ENCODE measurements at places on chromosomes 1 and 21.

DNA sequence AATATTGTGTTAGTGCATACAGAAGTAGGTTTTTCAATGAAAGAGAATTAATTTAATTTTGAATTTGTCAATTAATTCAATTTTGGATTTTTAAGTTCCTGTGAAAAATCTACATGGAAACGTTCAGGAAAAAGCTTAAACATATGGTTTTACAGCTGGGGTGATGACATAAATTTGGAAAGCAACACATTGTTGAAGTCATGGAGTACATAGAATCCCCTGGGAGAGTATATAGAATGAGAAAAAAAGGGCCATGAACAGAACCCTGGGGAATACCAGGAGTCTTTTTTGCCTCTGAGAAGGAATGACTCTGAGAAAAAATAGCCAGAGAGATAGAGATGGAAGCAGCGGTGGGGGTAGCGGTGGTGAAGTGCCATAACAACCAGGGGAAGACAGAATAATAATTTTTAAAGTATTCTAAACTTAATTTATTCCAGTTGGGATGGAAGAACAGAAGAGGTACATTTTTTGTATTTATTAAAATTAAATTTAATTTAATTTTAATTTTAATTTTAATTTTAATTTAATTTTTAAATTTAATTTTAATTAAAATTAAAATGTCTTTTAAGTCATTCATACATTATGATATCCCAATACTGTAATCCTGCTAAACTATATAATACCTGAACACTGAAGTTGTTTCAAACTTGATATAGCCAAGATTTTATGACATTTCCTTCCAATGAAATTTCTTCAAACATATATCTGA is 48.9 kb downstream of the NME7 start:
- no peak for DNase-seq

GRCh38 chr1:36231191-36231590 is 6.9 kb downstream of the THRAP3 start:
- DNase-seq = no peak

GRCh38 chr21:36661511-36662309 is 37.2 kb upstream of the SIM2 start:
- no peak for DNase-seq

- no peak for DNase-seq
These were observed 209.0 kb downstream of the DYRK1A start for GRCh38 chr21:37575580-37575979.

- no peak for DNase-seq
These were observed 44.6 kb downstream of the CD247 start for GRCh38 chr1:167473761-167474160.

DNA sequence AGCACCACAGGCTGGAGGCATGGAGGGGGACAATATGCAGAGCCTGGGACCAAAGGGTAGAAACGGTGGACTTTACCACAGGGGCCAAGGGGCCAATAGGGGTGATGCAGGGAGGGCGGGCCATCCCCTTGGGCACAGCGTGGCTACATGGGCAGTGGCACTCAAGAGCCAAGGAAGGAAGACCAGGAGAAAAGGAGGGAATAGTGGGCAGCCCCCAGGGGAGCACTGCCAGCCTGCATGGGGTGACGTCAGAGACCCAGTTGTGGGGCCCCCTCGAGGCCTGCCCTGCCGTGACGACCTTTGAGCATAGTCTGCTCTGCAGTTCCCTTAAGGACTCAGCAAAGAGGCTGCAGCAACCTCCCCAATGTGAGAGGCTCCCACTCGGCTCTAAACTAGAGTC is 95.5 kb upstream of the TMPRSS2 start:
- no peak for DNase-seq

GRCh38 chr1:216293683-216294082 is 129.6 kb downstream of the USH2A start:
- no peak for DNase-seq

- no peak for DNase-seq
These were observed 30.5 kb upstream of the RC3H1 start for GRCh38 chr1:174052621-174053020.

DNA sequence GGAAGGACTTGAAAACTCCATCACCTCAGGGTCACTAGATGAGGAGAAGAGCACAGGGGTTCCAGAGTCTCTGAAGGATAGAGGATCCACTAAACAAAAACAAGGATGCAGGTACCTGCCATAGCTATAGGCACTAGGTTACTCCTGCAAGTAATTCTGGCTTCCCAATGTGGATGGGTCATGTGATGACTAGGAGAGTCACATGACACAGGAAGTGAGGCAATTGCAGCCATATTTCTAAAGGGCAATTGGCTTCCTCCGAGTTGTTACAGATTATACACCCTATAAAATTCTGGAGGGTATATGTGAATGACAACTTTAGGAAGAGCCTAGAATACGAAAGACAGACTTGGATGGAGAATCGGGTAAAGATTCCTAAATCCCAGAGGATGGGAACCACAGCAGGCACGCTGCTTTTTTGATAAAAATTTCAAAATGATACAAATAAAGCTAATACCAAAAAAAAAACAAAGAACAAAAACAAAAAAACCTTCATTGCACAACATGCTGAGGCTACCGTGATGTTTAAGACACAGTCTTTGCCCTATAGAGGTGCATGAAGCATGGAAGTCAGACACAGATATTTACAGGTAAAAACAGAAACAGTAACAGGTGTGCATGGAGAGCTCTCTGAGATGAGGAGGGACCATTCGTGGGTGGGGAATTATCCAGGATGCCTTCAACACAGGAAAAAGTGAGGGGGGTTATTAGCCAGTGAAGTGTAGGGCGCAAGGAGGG is 10.5 kb downstream of the MTX1 start:
- DNase-seq = peak; percentile 47

GRCh38 chr1:174724219-174724618 is 275.5 kb upstream of the CACYBP start:
- DNase-seq = no peak

DNA sequence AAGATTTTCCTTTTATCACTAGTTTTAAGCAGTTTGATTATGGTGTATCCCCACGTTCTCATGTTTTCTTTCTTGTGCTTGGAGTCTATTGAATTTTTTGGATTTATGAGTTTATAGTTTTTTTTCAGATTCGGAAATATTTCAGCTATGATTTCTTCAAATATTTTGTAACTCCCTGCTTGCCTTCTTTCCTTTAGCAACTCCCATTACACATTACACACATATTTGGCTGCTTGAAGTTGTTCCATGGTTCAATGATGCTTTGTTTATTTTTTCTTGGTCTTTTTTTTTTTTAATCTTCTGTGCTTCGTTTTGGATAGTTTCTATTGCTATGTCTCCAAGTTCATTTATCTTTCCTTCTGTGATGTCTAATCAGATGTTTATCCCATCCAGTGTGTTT is 48.5 kb upstream of the WARS2 start:
- DNase-seq = no peak

DNA sequence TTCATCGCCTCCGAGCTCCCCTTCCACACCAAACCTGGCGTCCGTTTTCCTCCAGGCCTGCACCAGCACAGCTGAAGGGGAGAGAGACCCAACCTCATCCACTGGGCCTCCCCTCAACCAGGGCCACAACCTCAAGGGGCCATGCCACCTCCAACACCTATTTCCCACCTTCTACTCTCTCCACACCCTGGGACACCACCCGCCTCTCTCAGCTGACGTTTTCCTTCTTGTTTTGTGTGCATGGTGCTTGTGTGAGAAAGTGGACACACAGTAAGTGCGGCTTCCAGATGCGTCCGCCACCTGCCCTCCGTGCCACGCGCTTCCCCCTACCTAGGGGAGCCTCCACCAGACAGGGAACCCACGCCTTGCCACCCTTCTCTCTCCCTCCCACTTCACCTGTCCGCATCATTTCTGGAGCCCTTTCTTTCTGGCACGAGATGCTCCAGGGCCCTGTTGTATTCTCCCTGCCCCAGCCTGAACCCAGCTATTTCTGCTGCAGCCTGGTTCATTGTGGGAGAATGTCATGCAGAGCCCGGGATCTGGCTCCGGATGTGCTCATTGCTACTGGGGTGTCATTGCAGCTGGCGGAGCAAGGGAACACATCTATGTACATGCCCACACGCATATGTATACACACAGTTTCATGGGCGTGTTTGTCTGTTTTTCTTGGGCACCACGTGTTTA is 1.3 kb upstream of the GNB1 start:
- no peak for DNase-seq

DNA sequence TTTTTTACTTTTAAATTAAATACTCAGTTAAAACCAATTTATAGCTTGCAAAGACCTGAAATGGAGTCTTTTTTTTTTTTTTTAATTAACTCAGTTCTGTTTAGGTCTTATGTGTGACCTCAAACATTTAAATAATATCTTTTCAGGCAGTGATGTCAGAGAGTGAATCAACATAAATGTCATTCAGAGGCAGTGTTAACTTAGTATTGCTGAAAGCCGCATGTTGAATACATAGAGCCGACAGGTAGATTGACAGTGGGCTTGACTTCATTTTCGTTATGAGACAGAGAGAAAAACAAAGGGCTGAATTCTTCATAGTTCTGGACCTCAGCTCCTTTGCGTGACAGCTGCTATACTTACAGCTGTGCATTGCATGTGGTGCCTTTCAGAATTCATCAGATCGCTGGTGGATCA is 51.5 kb downstream of the PRDM2 start:
- no peak for DNase-seq

DNA sequence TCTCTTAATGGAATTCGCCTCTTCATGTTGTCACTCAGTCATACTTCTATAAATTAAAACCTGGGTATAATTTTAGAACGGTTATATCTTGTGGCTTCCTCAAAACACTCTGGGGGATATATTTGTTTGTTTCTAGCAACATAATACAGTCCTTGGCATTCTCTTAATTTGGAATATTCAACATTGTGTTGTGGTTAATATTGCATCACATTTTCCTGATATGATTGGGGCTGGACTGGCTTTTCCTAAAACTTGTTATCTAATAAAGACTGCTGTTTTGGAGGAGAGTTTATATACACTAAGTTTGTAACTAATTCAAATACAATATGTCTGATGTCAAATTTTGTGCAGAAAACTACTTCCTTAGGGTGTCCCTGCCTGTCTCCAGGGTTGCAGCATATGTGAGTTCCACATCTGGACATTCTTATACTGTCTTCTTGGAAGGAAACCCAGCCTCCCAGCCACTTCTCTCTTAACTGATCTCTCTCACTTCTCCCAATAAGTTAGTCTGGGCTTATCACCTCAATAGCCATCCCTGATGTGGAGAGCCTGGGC is 892.6 kb downstream of the MRPL39 start:
- no peak for DNase-seq

DNA sequence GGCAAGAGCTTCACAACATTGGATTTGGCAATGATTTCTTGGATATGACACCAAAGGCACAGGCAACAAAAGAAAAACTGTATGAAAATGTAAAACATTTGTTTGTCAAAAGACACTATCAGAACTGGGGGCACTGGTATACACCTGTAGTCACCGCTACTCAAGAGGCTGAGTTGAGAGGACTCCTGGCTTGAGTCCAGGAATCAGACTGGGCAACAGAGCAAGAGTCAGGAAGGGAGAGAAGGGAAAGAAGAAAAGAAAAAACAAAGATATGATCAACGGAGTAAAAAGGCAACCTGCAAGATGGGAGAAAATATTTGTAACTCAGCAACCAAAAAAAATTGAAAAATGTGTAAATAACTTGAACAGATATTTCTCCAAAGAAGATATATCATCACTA is 6.0 kb upstream of the TUT4 start:
- no peak for DNase-seq

DNA sequence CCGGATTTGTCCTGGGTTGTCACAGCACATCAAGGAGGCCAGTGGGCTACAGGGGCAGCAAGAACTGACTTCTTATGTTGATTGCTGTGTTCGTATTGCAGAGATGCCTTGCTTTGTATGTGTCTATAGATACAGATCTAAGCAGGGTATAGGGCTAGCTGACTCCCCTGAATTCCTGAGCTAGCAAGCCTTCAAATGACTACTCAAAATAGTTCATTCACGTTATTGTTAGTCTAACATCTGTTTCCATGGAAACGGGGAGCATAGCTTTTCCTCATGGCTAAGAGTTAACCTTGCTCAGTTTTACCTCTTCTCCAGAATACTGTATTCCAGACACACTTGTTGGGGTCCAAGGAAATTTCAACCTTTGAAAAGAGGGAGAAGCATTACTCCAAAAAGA is 24.1 kb downstream of the TRIM45 start:
- no peak for DNase-seq

DNA sequence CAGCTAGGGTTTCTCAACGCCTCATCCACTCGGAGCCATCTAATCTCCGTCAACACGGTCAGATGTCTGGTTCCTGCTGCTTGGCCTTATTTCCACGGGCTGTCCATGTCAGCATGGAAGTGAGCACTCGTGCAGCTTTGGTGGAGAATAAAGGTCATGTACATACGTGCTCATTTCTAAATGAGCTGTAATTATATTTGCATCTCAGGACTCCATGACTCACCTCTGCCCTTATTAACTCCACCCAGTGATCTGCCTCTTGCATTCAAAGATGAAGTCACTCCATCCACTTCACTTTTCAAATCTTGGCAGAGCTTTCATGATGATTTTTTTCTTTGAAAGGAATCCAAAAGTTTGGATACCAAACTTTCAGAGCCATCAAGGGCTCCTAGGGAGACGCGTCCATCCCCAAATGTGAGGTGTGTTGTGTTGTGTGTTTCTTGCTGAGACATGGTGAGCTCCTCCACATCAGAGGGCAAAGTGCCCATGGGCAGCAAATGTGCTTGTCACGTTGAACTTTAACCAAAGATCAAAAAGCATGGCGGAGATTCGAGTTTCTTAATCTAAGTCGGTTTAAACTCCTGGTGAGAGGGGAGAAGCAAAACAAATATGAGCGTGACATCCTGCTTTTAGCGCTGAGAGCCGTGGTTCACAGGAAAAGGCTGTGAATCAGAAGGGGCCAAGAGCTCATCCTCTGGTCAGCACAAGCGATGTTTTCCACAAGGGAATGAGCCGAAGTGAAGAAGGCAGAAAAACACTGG is 68.6 kb upstream of the ERRFI1 start:
- no peak for DNase-seq

GRCh38 chr1:56993475-56993874 is 27.7 kb upstream of the C8B start:
- DNase-seq = no peak

DNA sequence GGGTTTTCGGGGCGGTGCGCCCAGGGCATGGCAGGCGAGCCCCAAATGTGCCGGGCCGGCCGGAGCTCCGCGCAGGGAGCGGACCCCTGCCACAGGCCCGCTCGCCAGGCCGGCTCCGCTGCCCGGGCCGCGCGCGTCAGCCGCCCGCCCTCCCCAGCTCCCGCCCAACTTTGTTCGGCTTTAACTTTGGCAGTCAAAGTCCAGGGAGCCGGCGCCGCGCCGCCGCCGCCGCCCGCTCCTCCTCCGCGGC is 488 bp downstream of the SLC35D1 start:
- DNase-seq = no peak

All from NCI-H2107 (cell line).